SW480 (cell line): ENCODE measurements at places on chromosomes 1 and 21.
A peak's percentile ranks its signal among the peaks of the same experiment; 100 is the strongest.

- no peak for DNase-seq
These were observed at the start of gene CACNA1E for GRCh38 chr1:181483285-181484195. CACNA1E (plus strand) TSS chr1:181483517; CDS start chr1:181483745, 228 bp downstream.

DNA sequence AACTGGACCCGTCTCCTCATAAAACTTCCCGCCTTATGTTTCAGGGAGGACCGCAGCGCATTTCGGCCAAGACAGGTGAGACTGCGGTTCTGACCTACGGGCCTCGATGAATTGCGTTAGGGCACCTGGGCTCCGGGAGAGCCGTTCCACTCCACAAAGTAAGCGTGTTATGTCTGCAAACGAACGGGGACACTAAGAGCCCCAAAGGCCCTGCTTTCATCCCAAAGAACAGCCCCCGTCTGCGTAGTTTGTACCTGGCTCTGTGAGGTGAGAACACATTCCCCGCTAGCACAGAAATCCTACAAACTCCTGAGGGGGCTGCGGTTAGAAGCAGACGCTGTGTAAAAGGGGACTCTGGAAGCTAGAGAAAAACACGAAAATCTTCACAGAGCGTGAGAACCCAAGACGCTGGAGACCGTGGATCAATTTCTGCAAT, 41.6 kb upstream of the PPIAL4F start:
- peak; percentile 13 for DNase-seq

DNA sequence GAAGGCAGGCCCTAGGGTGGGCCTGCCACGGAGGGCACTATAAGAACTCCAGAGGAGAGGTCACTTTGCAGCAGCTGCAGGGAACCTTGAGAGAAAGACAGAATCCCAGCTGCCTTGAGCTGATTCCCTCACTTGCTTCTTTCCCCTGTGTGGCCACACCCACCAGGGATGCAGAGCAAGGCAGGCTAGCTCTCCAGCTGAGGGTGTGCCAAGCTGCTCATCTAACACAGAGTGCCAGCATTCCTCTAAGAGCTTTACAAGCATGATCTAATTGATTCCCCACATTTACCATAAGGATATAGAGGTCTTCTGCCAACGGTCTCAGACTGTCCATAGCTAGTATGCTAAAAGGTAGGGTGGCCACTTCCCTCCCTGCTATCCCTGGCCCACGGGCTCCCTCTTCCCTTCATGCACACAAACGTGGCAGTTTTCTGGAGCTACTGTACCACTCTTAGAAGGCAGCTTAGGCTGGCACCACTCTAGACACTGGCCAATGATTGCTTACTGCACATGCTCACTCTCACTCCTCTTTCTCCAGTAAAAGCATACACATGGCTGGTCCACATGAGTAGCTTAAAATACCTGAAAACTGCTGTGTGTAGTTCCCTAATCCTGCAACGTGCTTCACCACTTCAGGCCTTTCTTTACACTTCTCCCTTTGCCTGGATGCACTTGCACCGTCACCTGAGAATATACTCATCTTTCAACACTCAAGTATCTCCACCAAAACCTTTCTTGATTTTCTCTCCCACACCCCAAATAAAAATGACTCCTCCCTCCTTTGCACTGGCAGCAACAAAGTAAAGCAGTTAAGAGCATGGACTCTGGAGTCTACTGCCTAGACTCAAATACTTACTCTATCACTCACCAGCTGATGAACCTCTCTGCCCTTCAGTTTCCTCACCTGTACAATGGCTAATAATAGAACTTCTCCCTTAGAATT, 57.7 kb downstream of the DMAP1 start:
- DNase-seq = no peak

GRCh38 chr1:203557390-203557789, 63.4 kb downstream of the OPTC start:
- DNase-seq = no peak

DNA sequence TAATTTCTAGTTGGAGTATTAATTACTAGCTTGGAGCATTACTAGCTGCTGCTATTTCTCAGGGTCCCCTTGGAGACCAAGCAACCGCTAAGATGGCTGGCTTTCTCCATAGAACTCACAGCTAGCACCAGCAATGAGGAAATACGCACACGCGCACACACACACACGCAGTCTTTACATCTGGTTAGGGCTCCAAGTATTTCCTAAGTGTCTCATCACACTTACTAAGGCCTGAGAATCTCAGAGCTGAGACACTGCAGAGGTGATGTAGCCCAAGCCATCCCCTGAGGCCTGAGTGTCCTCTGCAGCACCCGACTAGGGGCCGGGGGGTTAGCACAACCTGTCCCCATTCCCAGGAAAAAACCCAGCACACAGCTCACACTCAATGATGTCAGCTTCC, 42.5 kb downstream of the ITPKB start:
- DNase-seq = no peak

DNA sequence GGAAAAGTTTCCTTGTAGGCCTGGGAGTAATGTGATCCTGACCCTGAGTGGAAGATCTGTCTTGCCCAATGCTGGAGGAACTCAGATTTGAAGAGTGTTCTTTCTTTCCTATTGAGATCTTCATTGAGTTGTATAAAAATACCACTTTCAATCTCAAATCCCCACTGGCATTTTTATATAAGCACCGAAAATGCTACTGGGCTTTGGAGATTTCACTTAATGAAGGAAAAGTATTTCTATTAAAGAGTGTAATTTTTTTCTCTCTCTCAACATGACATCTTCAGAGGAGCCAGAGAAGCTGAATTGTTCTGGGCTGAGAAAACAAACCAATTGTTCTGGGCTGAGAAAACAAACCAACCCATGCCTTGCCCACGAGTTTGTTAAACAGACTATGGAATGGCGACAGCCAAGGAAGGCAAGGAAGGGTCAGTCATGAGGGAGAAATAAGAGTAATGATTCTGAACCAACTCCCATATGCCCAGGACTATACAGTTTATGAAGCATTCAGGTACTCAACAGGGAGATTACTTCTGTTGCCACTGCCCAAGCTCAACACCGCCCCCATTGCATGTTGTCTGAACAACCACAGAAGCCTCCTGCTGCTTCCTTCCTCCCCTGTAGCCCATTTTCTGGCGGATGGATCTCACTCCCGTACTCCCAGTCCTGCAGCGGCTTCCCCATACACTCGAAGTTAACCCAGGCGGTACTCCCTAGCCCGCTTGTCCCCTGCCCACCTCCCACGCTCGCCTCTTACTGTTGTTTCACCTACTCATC, 103.2 kb downstream of the BEND5 start:
- peak; percentile 14 for DNase-seq

- no peak for DNase-seq
These were observed 14.3 kb downstream of the TRIM11 start for GRCh38 chr1:228392111-228392936.

- DNase-seq = no peak
These were observed 8.1 kb upstream of the F3 start for GRCh38 chr1:94549706-94550105.

- peak; percentile 83 for DNase-seq
These were observed 91.7 kb downstream of the RHOU start for GRCh38 chr1:228827019-228827418.

GRCh38 chr1:172154551-172154950, 265.9 kb upstream of the C1orf105 start:
- no peak for DNase-seq

DNA sequence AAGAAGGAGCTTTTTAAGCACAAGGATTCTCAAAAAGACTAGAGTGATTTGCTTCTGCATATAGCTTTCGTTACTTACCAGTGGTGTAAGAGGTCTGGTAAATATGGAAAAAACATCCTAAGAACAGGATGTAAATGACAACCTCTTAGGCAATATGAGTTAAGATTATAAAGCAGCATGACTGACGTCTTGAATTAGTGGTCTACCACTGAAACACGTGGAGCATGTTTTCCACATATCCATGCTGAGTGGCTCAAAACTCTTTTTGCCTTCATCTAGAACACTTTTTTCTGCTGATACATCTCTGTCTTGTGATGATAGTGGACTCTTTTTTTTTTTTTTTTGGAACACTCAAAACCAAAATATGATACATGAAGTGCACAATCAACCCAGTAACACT, 44.6 kb downstream of the RCAN1 start:
- no peak for DNase-seq

GRCh38 chr1:202852163-202852904, 36.6 kb downstream of the RABIF start:
- DNase-seq = peak; percentile 33

GRCh38 chr1:153510984-153511410, 24.8 kb downstream of the S100A6 start:
- peak; percentile 85 for DNase-seq

- DNase-seq = no peak
These were observed 113.9 kb downstream of the GLIS1 start for GRCh38 chr1:53625049-53625448.

- no peak for DNase-seq
These were observed 172.2 kb downstream of the HHIPL2 start for GRCh38 chr1:222375701-222376100.

DNA sequence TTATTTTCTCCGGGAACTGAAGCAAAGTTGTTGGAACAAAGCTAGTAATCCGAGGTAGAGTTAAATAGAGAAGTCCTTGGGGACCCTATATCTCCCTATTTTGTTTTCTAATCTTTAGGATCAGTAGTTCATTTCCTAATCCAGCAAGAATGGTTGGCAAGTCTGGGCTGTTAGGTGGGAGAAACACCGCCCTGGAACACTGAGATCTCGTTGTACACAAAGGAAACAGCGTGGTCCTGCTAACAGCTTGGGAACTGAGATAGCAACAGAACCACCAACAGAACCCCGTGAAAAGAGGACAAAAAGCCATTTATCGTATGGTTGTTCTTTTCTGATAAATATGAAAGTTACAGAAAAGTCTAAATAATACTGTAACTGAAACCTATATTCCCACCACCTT, 121.9 kb upstream of the CDC42BPA start:
- DNase-seq = no peak

DNA sequence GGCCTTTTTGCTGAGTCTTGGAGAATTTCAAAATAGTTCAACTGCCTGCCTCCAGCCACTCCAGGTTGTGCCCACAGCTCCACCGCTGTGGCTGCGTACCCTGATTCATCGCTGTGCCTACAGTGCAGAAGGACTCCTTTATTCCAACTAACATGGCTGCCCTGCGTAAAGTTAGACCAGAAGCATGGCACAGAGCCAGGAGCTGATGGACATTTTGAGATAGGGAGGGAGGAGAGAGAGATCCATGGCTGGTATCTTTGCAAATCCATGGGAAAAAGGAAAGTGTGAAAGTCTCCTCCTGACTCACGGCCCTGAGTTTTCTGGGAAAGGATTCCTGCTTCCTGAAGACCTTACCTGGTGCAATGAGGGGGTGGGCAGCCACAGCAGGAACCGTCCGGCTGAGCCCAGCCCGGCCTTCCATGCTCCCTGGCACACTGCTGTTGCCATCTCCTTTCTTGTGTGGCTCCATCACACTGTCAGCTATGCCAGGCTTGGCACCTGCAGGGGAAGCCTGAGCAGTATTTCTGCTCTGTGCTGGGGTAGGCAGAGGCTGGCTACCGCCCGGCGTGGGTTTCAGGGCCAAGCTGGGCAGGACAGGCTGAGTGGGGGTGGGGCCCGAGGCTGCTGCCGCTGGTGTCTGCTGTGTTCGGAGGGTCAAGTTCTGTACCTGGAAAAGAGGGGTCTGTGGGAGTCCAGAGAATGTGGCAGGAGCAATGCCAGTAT, 46.0 kb upstream of the A3GALT2 start:
- DNase-seq = no peak

DNA sequence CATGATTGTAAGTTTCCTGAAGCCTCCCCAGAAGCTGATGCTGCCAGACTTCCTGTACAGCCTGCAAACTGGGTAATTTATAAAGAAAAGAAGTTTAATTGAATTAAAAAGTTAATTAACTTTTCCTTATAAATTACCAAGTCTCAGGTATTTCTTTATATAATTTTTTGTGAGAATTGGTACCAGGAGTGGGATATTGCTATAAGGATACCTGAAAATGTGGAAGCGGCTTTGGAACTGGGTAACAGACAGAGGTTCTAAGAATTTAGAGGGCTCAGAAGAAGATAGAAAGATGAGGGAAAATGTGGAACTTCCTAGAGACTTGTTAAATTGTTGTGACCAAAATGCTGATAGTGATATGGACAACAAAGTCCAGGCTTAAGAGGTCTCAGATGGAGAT, 163.1 kb downstream of the PTPRU start:
- DNase-seq = no peak

GRCh38 chr1:14067711-14068110, 367.7 kb downstream of the PRDM2 start:
- DNase-seq = no peak

DNA sequence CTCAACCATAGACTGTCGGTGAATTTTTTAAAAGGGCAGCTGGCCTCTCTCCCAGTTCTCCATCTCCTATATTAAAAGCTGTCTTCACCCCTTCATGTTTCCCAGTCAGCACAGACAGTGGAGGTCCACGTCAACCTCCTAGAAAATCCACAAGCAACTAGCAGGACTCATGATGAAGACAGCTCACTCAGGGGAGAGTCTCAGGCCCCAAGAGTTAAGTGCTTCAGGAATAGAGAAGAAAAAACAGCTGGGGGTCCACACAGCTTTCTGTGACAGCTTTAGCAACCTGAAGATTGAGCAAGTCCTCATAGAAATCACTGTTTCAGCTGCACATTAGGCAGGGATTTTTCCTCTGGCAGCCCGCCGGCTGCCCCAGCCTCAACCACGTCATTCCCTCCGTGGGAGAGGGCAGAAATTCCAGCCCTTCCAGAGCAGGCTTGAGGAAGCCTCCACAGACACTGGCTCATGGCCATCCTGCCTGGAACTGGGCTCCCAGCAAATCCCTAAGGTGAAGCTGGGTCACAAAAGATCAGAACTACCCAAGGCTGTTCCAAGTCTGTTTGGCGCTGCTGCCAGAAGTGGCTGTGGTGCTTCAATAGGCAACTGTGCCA, 15.2 kb downstream of the GPR161 start:
- no peak for DNase-seq

DNA sequence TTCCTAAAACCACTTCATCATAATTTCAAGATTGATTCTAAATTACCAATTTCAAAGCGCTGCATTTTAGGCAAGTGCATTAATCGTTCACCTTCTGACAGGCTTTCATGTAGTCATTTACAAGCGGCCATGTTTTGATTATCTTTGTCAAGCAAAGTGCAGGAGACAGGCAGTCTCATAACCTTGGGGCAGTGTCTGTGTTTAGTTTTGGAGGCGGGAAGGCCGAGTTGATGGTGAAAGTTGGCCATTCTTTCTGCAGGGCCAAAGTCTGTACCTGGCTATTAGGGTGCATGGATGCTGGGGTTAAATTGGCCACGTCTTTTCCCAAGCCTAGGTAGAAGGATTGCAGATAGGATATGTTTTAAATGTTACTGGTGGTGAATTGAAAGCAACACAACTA, 2.9 kb downstream of the AGPAT3 start:
- DNase-seq = no peak

GRCh38 chr1:66730462-66730861, 21.8 kb upstream of the DYNLT5 start:
- no peak for DNase-seq

DNA sequence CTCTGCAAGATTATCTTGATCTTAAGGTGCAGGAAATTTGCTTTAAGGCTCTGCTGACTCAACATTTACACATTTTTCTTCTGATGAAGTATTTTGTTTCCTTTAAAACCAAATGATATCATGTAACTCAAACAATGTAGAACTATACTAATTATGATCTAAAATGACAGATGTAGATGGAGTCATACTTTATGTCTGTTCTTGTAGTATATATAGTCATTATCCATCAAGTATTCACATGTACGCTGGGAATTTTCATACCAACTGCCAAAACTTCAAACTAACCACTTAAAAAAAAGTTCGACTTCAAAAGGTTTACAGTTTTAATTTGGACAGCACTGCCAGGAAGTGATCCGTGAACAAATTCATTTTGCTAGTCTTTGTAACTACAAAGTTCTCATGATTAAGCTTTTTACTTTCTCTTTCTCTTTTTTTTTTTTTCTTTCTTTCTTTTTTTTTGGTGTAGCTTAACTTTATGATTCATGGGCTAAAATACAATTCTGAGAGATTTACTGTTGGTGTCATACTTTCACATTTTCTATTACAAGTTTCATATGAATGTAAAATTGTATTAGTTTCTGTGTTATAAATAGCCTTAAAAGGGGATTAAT, 509.0 kb upstream of the CXADR start:
- peak; percentile 51 for DNase-seq
